ENCODE measurements at places on chromosomes 7 and 10. TPM values are rescaled to one million over a fixed set of nuclear protein-coding genes. Genes with fewer than 3 reads are reported as not detected.

- no peak for DNase-seq
These were observed 75.5 kb downstream of the COPG2 start for GRCh38 chr7:130593033-130593432.

- peak; percentile 41 for DNase-seq
These were observed 33.8 kb downstream of the NOLC1 start for GRCh38 chr10:102185811-102186527.

DNA sequence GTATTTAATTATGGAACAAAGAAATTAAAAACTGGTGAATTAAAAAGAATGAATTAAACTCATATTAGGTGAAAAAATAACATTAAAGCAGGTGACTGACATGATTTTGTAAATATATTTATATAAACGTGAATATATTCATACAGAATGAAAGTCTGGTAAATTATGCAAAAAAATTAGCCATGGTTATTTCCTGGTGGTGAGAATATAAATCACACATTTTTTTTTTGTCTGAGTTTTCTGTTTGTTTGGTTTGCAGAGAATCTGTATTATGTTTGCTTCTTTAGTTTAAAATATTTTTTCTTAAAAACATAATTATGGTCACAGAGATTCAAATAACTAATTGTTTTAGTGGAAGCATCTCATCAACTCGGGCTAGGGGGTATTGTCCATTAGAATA, 73.0 kb upstream of the CSTF2T start:
- no peak for DNase-seq

- DNase-seq: no peak
These were observed 263.2 kb downstream of the DGKB start for GRCh38 chr7:14639329-14639728.

DNA sequence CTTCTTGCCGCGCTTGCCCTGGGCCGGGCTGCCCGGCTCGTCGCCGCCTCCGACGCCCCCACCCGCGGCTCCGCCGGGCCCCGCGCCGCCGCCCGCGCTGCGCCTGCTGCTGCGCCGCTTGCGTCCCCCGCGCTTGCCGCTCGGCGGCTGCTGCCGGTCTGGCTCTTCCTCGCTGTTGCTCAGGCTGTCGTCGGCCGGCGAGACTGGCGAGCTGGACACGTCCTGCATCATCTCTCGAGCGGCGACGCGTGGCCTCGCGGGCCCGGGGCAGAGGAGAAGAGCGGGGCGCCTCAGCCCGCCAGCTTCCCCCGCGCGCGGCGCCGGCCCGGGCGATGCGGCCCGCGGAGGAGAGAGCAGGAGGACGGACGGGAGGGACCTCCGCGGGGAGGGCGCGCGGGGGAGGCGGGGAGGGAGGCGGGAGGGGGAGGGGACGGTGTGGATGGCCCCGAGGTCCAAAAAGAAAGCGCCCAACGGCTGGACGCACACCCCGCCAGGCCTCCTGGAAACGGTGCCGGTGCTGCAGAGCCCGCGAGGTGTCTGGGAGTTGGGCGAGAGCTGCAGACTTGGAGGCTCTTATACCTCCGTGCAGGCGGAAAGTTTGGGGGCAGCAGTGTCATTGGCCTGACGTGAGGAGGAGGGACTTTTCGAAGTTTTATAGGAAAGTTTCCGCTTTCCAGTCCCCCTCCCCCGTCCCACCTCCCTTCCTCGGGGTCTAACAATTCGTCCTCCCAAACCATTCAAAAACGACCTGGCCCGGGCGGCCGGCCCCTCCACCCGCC, at the start of gene TWIST1:
TWIST1 (minus strand) TSS at position 546 of the 779 bp plus-strand sequence; CDS start at position 231, 315 bp downstream.
- no peak for DNase-seq

DNA sequence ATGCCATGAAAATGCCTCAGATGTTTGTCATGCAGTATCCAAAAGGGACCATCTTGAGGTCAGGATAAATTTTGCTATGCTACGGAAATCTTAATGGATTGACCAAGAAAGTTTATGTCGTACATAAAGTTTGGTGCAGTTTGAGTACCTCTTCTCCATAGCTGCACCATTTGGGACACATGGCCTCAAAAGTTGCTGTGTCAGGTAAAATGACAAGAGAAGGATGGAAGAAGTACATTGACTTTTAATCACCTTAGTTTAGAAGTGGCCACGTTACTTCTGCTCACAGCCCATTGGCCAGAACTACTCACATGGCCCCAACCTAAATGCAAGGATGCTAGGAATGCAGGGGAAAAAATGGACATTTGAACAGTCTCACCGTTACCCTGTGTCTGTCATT, 107.4 kb upstream of the NAMPT start:
- DNase-seq: no peak

GRCh38 chr7:74454021-74454924, 567 bp downstream of the GTF2IRD1 start:
- DNase-seq: peak; percentile 38

GRCh38 chr7:73364006-73364728, 36.2 kb downstream of the FKBP6 start:
- no peak for DNase-seq

DNA sequence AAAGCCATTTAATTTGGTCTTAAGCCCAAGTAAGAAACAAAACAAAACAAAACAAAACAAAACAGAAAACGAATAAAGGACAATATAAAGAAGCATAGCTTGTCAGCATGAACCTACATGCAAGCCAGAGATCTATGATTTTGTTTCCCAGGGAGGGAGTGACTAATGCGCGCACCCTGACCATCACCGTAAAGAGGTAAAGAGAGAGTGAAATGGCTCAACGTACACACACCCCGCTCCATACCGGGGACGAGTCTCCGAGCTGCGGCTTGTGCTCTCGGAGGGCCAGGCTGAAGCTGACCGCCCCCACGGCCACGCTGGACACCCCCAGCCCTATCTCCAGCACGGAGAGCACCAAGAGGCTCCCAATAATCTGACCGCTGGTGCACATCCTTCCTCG, 1.1 kb downstream of the TMEM196 start:
- no peak for DNase-seq

DNA sequence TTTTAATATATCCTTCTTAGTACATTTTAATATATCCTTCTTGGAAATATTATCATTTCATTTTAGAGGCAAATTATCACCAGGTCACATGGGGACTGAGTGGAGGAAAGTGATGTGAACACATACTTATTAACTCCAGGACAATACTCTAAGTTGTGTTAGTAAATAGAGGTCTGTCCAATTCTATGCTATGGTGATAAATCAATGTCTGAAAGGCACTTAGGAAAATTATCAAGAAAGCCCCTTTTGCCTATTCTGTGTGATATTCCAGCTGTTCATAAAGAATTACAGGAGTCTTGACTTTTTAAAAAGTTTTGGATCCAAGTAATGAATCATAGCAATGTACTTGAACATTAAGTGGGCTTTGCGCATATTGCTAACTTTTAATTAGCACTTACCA, 88.5 kb downstream of the THSD7A start:
- no peak for DNase-seq

DNA sequence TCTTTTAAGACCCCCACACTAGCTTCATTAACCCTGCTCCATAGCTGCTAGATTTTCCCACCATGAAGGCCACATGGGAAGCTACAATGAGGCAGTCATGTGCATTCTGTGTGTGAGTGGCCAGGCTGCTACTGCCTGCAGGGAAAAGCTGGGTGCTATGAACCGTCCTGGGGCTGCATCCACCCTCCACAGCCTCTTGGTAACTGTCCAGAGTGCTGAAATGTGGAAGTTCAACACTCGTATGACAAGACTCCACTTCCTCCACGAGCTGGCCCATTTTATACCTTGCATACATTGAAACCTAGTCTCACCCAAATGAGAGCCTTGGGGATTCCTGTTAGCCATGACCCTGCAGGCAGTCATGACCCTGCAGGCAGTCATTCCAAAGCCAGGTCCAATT, 59.4 kb downstream of the CUZD1 start:
- no peak for DNase-seq

GRCh38 chr7:73882047-73882402, 21.1 kb downstream of the TMEM270 start:
- DNase-seq: no peak

DNA sequence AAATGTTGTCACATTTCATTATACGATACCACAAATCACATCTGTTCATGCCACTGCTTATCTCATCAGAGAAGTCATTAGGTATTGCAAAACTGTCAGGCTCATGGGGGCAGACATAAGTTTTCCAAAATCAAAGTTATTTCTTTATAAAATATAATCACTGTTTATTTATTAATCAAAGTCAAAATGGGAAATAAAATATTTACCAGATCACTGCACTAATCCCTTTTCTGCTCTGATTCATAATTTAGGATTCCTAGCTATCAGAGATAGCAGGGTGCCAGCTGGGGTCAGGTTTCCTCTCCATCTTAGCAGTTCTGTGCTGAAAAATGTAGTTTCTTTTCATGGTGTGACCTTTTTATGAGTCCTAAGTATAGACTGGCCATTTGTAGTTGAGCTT, 117.7 kb upstream of the LANCL2 start:
- DNase-seq: no peak

The MUC3A gene
- 1.5 TPM for total RNA-seq

The CUZD1 gene
- 0.91 TPM for total RNA-seq

The CHCHD1 gene
- 14.2 TPM for total RNA-seq

The TEX47 gene
- total RNA-seq: not detected

The ALKBH4 gene
- 13.8 TPM for total RNA-seq

The NAT16 gene
- total RNA-seq: 2.1 TPM

The LRIT1 gene
- total RNA-seq: not detected

The TLL2 gene
- total RNA-seq: 1.2 TPM
